ENCODE measurements at places on chromosomes 5 and 9. TPM values are rescaled to one million over a fixed set of nuclear protein-coding genes. Genes with fewer than 3 reads are reported as not detected.

Gene CCNJL
- 10.1 TPM for total RNA-seq

Gene DNM1
- total RNA-seq = 0.48 TPM

Gene SCGB3A2
- not detected for total RNA-seq

Gene GPR150
- total RNA-seq = 0.33 TPM

Gene CEL
- under 0.01 TPM for total RNA-seq

Gene SPINK13
- total RNA-seq = not detected
